ENCODE measurements at places on chromosomes 12 and 14.

- peak; percentile 26 for DNase-seq
These were observed at the start of gene ABCC9 for GRCh38 chr12:21940549-21941505. Gene ABCC9 (minus strand): TSS chr12:21941426. CDS start chr12:21936674, 4,752 bp downstream.

DNA sequence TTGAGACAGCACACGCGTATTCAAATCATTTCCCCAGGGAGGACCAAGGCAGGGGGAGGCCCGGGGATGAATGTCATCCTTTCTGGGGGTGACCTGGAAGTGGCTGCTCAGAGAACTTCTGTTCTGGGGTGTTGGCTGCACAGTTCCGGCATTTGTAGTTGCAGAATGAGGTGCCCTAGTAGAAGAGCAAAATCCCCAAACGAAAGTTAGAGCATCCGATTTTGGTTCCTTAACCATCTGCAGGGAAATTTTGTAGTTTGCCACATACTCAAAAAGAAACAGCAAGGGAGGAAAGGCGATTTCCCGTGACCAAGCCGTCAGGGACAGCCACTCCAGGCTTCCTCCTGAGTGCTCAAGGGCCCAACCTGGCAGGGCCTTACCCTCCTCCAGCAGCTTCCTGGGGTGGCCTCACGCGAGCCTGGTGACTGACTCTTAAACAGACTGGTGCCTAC is 13.0 kb upstream of the TRAF3 start:
- DNase-seq: no peak

GRCh38 chr12:51970904-51971646 is 19.6 kb downstream of the ACVR1B start:
- peak; percentile 35 for DNase-seq

GRCh38 chr12:53065470-53065869 is 13.7 kb downstream of the SPRYD3 start:
- no peak for DNase-seq
